ENCODE measurements at places on chromosomes 13 and 19.

DNA sequence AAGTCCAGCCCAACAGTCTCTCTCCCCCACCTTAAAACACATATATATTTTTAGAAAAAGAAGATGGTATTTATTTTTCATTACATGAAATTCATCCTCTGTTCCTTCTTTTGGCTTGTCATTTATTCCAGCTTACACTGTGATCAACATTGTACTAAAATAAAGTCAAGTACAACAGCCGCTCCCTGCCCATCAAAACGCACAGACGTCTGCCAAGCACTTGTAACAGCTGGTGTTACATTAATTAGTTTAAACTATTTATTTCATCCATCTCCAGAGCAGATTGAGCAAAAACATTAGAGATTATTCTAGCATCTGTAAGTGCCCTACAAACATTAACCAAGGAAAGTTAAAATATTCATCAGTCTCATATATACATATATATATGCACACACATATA is 350.5 kb downstream of the DACH1 start:
- DNase-seq, result no peak

DNA sequence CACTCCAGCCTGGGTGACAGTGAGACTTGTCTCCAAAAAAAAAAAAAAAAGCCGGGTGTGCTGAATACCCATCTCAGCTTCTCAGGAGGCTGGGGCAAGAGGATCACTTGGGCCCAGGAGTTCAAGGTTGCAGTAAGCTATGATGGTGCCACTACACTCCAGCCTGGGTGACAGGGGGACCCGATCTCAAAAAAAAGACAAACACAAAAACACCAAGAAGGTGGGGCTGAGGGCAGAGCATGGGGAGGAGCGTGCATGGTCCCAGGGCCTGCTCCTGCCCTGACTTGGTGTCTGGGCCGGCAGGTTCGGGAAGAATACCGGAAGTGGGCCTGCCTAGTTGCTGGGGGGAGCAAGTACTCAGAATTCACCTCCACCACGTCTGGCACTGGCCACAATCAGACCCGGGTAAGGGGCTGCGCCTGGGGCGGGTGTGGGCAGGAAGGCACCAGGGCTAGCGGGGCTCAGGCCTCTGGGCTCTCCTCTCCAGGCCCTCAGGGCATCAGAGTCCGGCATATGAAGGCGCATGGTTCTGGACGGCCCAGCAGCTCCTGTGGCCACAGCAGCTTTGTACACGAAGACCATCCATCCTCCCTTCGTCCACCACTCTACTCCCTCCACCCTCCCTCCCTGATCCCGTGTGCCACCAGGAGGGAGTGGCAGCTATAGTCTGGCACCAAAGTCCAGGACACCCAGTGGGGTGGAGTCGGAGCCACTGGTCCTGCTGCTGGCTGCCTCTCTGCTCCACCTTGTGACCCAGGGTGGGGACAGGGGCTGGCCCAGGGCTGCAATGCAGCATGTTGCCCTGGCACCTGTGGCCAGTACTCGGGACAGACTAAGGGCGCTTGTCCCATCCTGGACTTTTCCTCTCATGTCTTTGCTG is 11.3 kb downstream of the DDX39A start:
- no peak for DNase-seq

GRCh38 chr19:16463991-16464575 is 7.7 kb downstream of the EPS15L1 start:
- no peak for DNase-seq

GRCh38 chr13:77457966-77458365 is 77.5 kb upstream of the SCEL start:
- peak; percentile 80 for DNase-seq

- no peak for DNase-seq
These were observed 103.5 kb upstream of the SPRY2 start for GRCh38 chr13:80444240-80445015.

DNA sequence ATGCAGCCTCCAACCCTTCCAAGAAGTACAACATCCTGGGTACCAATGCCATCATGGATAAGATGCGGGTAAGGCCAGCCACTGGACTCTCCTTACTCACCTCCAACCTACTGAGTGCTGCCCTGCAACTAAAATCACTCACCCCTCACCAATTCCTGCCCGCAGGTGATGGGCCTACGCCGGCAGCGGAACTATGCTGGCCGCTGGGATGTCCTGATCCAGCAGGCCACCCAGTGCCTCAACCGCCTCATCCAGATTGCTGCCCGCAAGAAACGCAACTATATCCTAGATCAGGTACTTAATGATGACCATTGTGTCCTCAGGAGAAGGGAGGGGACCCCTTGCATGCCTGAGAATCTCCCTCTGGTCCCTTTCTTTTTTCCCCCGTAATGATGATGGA is 15.6 kb upstream of the CCDC97 start:
- DNase-seq, result no peak

GRCh38 chr13:47188802-47189201 is 291.9 kb upstream of the HTR2A start:
- no peak for DNase-seq

DNA sequence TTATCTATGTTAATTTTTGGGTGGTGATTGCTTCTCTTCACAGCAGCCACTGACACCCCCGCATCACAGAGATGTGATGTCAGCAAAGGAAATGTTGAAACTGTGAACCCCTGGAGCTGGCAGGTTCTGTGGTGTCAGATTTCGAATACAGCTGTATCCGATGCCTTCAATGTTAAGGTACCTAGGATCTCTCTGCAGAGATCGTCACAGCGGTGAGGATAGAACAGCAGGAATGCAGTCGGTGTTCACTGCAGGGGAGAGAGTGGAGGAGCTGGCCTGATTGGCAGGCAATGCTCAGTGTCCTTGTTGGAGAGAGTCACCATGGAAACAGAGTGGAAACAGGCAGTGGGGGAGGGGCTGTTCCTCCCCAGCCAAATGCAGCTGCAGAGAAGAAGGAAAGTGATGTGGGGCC is 79.5 kb upstream of the ZNF835 start:
- no peak for DNase-seq

DNA sequence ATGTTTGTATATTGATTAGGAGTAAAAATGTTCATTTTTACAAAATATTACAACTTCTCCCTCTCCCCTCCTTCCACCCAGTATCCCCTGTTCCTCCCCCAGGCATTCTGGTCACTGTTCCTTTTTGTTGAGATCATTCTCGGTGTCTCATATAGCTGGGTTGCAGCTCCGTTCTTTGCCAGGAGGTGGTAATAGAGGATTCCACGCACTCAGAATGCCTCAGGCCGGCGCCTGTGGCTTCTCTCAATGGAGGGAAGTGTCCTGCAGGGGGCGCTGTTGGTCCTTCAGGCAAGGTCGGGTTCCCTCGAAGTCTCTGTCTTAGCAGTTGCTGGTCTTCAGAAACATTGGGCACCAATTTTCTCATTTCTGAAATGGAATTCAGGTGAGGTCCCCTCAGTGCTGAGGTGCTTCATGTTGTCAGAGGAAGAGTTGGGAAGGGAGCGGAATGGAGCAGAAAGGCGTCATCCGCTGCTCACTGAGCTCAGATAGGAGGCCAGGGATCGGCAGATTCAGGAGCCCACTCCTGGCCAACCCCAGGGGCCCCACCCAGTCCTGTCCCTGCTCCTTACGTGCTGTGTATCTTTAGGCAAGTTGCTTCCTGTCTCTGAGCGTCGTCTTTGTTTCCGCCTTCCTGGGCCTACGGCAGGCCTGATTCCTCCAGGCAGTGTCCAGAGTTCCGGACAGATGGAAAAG is 10.3 kb upstream of the GARIN5A start:
- no peak for DNase-seq

- no peak for DNase-seq
These were observed 5.6 kb upstream of the FOSB start for GRCh38 chr19:45462174-45462573.

DNA sequence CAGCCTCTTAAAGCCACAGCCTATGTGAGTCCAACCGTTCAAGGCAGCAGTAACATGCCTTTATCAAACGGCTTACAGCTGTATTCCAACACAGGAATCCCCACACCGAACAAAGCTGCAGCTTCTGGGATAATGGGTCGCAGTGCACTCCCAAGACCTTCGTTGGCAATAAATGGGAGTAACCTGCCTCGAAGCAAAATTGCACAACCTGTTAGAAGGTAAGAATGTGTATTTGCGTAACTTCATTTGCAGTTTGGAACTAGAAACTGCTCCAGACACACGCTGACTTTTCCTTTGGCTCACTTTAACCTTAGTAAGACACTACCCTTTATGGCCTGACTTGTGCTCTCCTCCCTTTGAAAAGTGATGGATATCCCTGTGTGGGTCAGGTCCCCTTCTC is 63.4 kb downstream of the SLAIN1 start:
- no peak for DNase-seq

GRCh38 chr13:94968040-94968756 is 255.9 kb upstream of the SOX21 start:
- DNase-seq, result no peak

DNA sequence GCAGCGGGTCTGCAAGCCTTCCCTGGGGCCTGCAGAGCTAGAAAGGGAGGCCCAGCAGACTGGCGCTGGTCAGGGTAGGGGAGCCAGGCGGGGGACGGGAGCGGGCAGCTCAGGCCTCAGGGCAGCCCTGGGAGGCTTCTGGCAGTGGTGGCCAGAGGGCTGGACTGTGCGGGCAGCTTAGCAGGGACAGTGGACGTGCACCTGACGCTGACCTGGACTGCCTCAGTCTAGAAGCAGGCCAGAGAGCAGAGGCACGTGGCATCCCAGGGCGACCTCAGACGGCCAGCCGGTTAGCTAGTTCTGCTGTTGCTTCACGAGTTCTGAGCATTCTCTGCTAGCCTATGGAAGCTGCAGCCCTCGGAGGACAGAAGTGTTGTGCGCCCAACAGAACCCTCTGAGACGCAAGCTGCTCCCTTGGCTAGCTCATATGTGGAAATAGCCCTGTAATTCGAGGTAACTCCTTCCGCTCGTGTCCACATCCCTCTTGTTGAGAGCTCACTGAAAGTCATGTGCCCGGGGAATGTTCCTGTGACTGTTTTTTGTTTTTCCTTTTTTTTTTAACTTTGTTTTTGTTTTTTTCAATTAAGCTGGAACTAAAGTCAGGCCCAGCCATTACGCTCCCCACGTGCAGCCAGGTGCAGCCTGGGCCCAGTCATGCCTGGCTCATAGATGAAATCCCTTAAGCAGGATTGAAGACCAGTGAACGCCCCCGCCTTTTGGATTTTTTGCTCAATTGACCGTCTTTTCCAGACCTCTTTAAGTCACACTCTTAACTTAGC is 1.9 kb upstream of the FAM174C start:
- no peak for DNase-seq

- no peak for DNase-seq
These were observed 184.3 kb upstream of the TSC22D1 start for GRCh38 chr13:44760434-44760833.

DNA sequence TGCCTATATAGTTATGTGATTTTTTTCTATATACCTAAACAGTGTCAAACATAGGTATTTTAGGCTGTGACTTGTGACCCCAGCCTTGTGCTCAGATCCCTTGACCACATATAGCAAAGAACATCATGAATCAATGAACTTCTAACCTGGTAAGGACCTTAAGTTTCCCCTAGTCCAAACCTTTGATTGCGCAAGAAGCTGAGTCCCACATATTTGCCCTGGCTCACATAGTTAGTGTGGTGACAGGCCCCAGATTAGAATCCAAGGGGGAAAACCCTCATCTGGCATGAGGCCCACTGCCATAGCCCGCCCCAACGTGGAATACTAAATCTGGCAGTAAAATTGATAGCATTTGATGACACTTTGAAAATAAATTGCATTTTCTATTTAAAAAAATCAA is 171.8 kb downstream of the MZT1 start:
- no peak for DNase-seq

- no peak for DNase-seq
These were observed 3.6 kb downstream of the PSMC4 start for GRCh38 chr19:39974377-39975155.

GRCh38 chr19:3284759-3285646 is 60.5 kb downstream of the CELF5 start:
- DNase-seq, result no peak

GRCh38 chr13:67343777-67344176 is 113.6 kb upstream of the PCDH9 start:
- peak; percentile 57 for DNase-seq

DNA sequence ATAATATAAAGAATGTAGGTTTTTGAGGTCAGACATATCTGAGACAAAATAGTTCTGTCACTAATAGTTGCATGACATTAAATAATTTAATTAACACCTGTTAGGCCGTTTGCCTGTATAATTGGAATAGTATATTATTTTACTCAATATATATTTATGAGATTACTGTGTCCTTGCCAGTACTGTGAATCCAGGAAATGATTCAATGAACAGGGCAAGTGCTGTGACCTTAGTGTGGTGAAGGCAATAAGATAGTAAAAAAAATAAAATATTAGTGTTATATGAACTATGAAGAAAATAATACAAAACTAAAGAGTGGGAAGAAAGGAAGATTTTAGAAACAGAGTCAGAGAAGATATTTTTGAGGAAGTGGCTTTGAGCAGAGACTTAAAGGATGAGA is 403.7 kb downstream of the PCDH9 start:
- DNase-seq, result no peak

DNA sequence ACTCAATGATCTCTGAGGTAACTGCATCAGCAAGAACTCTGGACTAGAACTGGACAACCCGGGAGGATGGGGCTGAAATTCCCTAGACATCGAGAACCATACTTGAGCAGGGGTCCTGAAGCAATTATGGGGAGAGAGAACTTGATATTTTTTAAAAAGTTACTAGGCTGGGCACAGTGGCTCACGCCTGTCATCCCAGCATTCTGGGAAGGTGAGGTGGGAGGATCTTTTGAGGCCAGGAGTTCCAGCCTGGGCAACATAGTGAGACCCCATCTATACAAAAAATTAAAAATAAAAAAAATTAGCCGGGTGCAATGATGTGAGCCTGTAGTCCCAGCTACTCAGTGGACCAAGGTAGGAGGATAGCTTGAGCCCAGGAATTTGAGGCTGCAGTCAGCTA is 2.3 kb upstream of the DNAJB1 start:
- no peak for DNase-seq

DNA sequence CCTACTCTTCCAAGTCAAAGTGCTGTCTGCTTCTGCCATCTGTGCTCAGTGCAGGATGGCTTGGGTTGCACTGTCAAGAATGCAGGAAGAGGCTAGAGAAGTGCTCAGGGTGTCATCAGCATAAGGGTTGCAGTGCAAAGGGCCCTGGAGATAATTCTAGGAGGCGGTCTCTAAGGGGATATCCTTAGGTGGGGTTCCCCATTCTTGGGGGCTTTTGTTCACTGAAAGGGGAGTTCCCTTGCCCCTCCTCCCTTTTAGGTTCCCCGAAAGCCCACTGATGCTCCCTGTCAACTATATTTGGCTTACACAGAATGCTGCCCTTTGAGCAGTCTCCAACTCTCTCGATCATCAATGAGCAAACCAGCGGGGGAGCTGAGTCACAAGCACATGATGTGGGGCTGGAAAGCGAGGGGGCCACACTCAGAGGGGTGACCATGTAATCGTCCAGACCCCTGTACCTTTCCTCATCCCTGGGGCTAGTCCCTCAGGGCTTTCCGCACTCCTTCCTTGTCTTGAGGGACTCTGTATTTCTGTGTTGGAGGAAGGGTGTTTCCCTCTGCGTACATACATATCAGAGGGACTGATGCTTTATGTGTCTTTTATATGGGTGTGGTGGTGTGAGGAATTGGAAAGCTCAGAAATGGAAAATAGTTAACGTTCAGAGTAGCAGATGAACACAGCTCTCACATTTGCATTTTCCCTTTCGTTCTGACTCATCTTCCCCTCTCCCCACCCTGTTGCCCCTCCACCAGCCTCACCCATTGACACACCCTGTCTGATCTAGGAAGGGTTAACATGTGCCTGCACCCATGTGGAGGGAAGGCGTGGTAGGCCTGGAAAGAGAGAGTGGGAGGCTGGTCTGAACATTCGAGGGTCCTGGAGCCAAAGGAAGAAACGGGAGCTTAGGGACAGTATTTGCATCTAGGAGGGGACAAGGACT is 6.7 kb downstream of the ZBTB32 start:
- DNase-seq, result no peak
